CD4-positive, alpha-beta T cell treated with Interleukin-1 beta for 1 hour (primary cell): ENCODE measurements at places on chromosomes 7 and 10.

- DNase-seq, result no peak
Measured at GRCh38 chr7:54037873-54038272, 504.3 kb upstream of the VSTM2A start.

DNA sequence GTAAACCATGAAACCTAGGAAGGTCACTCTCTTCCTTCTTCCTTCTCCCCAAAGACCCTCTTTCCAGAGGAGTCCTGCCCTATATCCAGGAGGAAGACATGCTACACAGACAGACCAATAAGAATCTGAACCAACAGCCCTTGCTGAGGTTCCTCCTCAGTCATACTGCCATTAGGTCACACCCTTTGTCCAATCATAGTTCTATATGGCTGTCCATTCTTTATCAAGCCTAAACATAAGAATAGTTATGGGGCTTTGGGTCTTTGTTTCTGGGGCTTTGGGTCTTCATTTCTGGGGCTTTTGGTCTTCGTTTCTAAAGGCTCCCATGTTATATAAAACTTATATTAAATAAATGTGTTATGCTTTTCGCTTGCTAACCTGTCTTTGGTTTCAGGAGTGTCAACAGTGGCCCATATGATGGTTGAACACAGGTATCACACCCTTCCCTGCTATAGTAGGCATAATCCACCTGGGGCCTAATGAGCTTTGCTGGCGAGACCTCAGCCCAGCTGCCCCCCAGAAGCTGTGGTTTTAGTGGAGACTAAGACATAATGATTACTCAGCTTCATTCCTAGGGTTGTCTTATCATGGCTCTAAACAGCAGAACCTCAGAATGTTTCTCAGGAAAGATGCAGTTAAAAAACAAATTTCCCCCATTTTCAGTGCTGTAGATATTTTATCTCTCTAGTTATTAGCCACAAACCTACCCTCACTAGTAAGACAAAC, 91.6 kb downstream of the ELMO1 start:
- no peak for DNase-seq

GRCh38 chr7:29956487-29956836, 33.1 kb downstream of the SCRN1 start:
- no peak for DNase-seq

GRCh38 chr7:24756545-24757352, 515 bp downstream of the GSDME start:
- DNase-seq, result peak; percentile 1

DNA sequence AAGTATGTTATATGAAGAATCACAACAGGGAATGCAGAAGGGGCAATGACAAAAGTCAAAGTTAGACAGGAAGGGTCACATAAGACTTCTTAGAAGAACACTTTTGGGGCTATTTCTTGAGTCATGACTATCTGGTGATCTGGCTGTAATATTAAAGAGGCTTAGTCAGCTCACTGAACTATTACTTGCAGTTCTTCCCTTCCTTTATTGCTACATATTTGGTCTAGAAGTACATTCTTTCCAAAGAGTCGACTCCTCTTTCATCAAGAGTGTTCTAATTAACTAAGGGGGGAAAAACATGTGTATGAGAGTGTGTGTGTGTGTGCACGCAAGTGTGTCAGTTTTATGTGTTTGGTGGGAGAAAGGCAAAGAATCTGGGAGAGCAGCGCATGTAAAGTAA, 247.3 kb upstream of the LRRTM3 start:
- no peak for DNase-seq

DNA sequence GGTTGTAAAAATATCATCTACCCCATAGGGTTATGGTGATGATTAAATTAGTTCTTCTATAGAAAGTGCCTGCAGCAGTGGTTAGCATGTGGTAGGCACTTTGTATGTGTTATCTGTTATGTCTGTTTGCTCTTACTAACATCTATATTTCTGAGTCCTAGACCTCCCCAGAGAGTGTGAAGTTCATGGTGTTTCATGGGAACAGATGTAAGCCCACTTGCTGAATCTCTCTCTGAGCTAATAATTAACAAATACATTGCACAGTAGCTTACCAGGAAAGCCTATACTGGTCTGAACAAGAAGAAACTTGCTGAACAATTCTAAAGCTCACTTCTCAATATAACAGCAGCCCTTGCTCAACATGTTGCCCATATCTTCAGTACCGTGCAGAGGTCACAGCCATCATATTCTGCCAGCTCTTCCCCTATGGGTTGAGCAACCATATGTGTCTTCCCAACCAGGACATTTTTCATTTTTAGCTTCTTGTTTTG, 100.1 kb downstream of the NPSR1 start:
- DNase-seq, result no peak

DNA sequence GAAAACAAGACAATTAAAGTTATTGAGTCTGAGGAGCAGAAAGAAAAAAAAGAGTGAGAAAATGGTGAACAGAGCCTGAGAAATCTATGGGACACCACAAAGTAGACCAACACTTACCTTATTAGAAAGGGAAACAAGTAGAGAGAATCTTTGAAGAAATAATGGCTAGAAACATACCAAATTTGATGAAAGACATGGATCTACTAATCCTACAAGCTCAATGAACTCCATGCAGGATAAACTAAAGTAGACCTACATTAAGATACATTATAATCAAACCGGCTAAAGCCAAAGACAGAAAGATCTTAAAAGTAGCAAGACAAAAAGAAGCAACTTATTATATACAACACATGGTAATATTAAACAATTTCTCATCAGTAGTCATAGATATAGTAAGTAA, 782.3 kb upstream of the GHITM start:
- no peak for DNase-seq

GRCh38 chr10:11705722-11706121, 36.5 kb upstream of the ECHDC3 start:
- DNase-seq, result no peak

DNA sequence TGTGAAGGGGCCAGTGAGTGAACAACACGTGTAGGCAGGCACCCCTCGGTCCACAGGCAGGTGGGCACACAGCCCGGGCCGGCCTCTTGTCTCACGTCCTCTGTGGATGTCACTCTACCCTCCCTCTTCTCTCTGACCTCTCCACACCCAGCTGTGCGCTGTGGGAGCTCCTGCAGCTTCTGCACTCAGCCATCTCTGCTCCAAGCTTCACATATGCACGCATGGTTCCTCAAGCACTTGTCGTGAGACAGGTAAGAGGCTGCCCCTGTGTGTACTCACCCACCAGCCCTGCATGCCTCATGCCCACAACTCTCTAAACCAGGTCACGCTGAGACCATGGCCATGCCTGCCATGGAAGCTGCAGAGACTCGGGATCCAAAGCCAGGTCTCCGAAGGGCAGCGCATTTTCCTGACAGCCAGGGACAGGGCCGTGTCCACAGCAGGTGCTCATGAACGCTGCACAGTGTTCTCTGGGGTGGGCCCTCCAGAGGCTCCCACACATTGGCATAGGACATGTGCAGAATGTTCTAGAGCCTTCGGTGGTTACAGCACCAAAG, 477.5 kb downstream of the PTPRN2 start:
- DNase-seq, result no peak

DNA sequence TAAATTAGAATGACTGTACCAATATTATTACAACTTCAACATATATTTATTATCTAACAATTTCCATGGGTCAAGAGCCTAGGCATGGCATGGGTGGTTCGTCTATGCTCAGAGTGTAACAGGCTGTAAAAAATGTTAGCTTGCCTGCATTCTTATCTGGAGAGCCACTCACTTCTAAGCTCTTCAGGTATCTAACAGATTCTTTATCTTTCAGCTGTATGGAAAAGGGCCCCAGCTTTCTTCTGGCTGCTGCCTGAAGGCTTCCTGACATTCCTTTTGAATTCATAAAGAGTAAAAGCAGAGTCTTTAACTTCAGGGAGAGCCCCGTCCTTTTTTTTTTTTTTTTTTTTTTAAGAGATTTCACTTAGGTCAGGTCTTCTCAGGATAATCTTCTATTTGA, 648.8 kb downstream of the NXPH1 start:
- no peak for DNase-seq

- no peak for DNase-seq
Measured at GRCh38 chr10:66258693-66259092, 667.1 kb upstream of the LRRTM3 start.

DNA sequence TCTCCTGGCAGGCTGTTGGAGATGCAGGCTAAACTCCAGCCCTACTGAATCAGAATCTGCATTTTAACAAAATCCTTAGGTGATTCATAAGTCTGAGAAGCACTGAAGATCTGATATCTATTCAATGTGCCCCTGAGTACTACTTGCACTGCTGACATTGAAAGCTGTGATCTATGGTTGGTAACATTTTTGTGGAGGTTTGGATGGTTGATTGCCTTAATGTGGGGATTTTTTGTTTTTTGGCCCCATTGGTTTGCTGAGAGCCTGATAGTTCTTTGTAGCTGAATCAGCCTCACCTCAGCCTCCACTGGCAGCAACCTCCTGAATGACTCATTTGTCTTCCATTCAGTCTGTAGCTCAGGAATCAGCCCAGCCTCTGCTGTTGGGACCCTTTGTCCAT, 14.7 kb upstream of the LRRN3 start:
- DNase-seq, result no peak

DNA sequence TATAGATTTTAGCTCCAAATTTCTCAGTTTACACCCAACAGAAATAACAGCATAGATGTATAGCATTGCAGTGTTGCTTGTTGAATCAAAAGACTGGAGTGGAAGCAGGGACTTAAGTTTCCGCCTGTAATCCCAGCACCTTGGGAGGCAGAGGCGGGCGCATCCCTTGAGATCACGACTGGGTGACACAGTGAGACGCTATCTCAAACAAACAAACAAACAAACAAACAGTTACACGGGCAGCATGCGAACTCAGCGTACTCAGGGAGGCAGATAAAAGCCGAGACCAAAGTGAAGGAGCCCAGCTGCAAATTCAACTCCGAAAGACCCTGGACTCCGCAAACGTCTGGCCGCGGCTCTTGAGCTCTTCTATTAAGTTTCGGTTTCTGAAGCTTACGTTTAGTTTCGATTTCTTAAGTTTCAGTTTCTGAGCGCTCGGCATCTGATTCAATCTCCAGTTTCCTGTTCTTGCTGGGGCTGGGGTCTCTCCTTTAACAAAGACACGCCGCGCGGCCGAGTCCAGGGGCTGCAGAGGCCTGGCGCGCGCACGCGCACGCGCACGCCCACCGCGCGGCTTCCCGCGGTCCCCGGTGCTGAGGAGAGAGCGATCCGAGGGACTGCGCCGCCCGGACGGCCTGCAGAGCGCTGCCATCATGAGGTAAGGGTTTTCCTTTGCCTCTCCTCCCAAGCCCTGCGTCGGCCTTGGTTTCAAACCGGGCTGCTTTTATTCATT, at the start of gene IFIT5:
Gene IFIT5, plus strand, starts transcription at position 423 of the 733 bp plus-strand sequence. Its CDS starts 231 bp downstream, at position 654.
- peak; percentile 66 for DNase-seq

DNA sequence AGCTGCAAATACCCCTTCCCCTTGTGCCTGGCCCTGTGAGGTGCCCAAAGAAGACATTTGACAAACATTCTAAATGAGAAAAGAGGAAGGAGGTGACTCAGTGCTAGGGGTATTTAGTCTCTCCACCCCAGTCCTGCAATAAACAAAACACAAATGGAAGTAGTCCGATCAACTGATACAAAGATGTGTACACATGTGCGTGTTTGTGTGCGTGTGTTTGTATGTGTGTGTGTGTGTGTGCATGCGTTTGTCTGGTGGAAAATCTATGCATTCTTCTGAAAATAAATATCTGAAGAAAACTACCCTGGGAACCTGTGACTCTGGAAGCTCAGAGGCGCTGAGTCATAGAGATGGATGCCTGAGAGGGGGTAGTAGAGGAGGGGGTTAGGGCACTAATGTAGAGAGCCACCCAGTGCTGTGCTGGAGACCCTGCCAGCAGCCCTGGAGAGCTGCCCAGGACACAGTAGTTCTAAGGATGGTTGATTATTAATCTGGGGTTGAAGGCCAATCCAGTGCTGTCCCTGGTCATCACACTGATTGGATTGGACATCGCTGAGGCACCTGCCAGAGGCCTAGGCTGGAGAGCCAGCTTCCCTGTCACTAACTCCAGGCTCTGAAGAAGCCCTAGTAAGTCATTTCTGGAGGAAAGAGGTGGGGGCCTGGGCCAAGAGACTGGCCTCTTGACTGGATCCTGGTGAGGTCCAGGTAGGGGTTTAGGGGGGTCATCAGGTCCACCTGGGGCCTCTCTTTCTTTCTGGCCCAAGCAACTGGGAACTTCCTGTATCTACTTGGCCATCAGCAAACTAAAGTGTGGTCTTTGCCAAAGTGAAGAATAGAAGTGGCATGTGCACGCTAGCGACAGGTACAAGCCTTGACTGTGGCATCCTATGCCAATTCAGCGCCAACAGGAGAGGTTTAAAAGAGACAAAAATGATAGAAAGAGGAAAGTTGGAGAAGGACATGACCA, 18.5 kb downstream of the SFTPA1 start:
- no peak for DNase-seq

- no peak for DNase-seq
Measured at GRCh38 chr10:91415816-91416215, 5.7 kb downstream of the HECTD2 start.

DNA sequence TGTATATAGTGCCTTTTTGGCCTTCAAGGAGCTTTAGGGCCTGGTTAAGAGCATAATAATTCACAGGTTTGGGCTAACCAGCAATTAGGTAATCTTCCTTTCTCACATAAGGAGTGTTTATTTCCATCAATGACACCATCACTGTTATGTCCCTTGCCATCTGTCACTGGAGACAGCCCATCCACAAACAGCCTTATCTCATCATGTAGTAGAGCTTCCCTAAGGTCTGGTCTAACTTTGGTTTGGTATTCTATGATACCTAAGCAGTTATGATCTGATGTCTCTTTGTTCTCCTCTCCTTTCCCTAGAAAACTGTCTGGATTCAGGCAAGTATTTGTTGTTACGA, 26.4 kb downstream of the MAPK8 start:
- no peak for DNase-seq

- DNase-seq, result peak; percentile 85
Measured at GRCh38 chr10:102583435-102584417, 60.6 kb upstream of the TRIM8 start.

- DNase-seq, result no peak
Measured at GRCh38 chr10:127149501-127150081, 46.8 kb downstream of the INSYN2A start.

- DNase-seq, result no peak
Measured at GRCh38 chr10:3090388-3090787, 23.0 kb downstream of the PFKP start.
